Fibroblast of skin of right quadriceps (primary cell): ENCODE measurements at places on chromosomes 5 and 9.

DNA sequence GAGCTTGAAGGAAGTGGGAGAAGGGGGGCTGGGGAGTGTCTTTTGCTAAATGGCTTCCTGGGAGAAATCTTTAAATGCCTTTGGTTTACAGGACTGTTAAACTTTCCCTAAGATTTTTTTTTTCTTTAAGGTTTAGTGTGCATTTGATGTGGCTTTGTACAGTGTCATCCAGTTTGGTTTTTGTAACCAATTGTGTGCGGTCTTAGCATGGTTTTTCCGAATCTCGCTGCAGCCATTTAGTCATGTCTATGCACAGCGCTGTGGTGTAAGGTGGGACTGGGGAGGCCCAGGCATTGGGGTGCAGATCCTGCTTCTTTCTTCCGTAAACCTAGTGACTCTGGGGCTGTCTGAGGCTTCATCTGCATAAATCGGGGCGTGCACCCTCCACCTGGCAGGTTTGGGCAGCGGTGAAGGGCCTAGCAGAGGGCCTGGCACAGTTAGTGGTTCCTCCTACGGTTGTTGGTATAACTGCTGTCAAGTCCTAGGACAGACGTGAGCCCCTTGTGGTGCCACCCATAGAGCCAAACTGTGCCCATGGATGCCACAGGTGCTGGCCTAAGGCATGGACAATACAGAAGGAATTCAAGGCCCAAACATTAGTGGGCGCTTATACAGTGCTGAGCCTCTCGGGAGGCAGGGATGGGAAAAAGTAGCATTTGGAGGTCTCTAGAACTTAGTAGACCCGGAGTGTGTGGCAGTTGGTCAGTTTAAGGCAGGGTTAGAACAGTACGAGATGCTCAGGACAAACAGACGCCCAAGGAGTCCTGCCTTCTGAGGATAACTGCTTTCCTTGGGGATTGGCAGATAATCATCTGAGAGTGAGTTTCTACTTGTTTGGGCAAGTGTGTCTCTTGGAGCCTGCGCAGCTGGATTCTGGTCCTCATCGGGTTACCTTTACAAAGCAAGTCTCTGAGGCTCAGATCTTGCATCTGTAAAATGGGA, 1.5 kb downstream of the PRRC2B start:
- DNase-seq, result no peak

DNA sequence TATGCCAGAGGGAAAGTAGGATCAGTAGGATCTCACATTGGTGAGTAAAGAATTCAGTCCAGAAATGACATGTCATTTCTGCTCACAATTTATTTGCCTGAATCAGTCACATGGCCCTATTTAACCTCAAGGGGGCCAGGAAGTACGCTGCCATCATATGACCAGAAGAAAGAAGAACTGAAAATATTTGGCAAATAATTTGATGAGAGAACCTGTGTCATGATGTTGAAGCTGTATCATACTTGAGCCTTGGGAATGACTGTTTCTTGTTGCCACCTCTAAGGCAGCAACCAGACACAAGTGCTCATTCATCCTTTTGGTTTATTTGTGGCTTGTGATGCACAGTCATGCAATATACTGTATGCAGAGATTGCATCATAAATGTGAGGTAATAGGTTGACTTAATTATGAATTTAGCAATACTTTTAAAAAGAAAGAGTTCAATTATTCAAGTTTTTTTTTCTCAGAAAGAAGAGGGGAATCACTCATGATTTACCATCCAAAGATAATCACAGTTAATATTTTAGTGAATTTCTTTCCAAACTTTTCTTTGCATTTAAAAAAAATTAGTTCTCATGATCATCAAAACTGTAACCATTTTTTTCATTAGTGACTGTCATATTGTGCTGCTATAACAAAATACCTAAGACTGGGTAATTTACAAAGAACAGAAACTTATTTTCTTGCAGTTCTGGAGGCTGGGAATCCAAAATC, 8.2 kb upstream of the ZFYVE16 start:
- DNase-seq, result peak; percentile 53

- DNase-seq, result no peak
These were observed 159.0 kb downstream of the TUSC1 start for GRCh38 chr9:25519286-25519685.

GRCh38 chr5:82374637-82375036, 96.5 kb upstream of the RPS23 start:
- DNase-seq, result no peak

DNA sequence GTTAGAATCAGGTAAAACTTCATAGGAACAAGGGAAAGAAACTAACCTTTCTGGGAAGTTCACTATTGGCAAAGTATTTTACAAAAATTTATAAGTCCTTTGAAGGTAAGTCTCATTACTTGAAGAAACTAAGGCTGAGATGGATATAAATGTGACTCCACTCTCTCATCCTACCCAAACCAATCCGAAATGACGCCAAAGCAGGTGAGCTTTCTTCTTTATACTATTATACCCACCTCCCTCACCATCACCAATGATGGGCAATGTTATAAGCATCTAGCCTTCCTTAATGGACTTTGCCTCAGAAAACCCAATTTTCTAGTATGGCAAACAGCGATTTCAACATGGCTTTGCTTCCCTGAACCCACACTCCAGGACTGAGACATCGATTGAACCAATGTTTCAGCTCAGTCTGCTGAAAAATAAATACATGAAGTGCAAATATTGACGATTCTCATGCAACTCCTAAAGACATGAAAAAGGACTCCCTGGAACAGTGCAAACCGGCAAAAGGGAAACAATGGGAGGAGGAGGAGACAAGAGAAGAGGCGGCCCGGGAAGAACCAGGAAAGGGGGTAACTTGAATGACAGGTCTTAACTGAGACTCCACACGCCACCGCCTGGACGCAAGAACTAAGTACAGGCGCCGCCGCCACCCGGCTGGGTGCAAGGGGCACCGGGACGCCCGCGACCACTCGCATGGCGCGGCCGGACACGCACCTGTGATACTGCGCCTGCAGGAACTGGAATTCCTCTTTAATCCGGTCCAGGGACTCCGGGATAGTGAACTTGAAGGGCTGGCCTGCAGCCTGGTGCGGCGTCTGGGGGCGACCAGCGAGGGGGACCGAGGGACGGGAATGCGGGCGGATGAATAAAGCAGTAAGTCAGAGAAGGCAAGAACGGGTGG, 2.5 kb downstream of the TLE1 start:
- peak; percentile 78 for DNase-seq

DNA sequence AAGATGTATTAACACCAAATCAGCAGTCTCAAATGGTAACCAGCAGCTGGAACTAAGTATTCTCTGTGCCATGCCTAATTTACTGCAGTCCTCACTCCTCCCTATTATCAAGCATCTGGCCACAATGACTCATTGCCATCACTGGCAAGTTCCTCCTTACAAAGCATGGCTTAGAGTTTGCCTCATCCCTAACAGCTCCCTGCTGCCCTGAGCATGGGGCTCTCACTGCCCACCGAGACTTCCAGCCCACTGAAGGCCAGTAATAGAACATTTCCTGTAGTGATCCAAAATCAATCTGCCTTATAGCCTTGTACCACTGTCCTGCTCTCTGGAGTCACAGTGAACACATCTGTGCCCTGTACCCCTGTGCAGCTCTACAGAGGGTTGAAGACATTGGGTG, 211.9 kb upstream of the TRIM32 start:
- peak; percentile 53 for DNase-seq

DNA sequence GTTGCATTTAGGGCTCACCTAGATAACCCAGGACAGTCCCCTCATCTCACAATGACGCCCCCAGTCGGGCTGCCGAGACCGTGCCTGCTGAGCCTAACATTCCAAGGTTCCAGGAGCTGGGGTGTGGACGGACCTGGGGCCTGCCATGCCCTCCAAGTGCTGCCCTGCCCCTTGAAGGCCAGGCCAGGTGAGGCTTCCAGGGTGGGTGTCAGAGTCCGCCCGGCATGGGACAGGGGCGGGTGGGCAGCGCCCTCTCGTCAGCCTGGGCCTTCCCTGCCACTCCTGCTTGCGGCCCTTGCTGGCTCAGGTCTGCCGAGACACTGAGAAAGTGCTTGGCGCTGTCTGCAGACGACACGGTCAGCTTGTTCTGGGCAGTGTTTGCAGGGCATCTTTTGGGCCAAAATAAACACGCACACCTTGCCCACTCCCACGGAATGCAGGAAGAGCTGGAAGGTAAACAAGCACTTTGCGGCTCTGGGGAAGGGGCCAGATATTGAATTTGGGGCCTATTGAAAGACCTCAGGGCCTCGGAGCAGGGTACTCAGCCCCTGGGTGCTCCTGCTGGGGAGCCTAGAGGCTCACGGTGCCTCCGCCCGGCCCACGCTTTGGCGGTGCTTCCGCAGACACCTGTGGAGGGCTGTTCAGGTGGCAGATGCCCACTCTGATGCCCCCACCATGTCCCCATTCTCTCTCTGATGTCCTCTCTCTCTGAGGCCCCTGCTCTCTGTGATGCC, 4.2 kb upstream of the SCGB3A1 start:
- no peak for DNase-seq

DNA sequence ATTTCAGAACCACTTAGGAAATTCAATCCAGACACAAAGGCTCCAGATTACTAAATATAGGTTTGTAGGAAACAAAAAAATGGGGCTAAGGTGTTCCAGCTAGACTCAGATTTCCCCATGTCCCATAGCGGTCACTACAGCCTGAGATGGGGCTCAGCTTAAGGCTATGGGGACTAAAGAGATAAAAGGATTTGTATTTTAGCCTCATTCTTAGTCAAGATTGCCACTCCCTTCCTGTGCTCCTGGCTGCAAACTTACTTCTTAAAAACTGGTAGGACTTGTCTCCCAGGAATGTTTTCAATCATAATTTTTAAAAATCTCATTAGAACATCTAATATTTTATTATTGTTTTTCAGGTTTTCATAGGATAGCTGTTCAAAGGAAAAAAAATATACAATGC, 253.8 kb upstream of the DAB2 start:
- DNase-seq, result no peak

GRCh38 chr9:14692470-14693250, 572 bp downstream of the ZDHHC21 start:
- peak; percentile 5 for DNase-seq

GRCh38 chr5:174581479-174581878, 142.9 kb upstream of the MSX2 start:
- DNase-seq, result no peak

DNA sequence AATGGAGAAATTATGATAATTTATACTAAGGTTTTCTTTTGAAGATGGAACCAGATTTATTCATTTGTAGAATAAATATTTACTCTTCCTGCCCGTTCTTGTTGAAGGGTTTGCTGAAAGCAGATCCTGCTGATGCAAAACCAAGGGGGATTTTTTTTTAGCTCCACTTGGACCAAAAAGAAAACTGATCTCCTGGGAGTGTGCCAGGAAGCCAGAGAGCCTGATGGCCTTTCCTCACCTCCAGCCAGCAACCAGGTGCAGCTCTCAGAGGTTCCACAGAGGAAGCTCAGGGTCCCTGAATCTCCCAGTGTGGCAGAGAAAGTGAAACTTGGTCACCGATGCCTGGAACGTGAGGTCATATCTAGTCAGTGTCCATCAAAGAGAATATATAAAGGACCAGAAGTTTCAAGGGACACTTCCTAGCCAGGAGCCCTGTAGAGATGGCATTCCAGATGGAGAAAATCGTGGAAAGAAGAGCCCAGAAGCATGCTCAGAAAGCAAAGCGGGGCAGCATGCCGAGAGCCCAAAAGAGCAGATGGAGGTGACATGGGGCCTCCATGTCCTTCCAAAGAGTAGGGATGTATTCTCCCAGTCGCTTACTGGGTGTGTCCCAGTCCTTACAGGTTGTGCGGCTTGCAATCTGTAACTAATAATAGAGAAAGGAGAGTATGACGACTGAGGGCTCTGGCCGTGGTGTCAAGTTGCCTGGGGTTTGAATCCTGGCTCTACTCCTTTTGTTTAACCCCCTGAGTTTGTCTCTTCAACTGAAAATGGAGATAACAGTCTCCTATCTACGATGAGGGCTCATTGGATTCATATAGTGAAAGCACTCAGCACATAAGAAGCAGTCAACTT, 12.2 kb downstream of the AFAP1L1 start:
- no peak for DNase-seq

DNA sequence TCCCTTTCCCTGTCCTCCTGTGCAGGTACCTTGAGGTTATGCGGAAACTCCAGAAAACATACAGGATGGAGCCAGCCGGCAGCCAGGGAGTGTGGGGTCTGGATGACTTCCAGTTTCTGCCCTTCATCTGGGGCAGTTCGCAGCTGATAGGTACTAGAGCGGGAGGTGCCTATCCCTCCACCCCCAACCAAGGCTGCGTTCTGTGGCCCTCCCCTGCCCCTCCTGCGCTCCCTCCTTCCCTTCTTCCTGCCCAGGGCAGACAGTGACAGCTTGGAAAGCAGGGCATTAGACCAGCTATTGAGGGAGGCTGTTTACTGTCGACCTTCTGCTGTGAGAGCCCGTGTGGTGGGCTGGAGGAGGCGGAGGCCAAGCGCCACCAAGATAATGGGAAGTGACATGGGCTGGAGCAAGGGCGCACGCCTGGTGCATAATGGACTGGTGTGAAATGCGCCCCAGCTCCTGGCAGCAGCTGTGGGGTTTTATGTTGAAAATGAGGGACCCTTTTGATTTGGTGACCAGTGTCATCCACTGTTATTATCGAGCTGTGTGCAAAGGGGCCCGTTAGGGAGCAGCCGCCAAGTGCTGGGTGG, 25.3 kb downstream of the PTPA start:
- no peak for DNase-seq

GRCh38 chr9:124765439-124765835, 5.7 kb downstream of the NR6A1 start:
- DNase-seq, result no peak
